Vagina (tissue), 2 donors: ENCODE measurements at places on chromosomes 6 and 20.

DNA sequence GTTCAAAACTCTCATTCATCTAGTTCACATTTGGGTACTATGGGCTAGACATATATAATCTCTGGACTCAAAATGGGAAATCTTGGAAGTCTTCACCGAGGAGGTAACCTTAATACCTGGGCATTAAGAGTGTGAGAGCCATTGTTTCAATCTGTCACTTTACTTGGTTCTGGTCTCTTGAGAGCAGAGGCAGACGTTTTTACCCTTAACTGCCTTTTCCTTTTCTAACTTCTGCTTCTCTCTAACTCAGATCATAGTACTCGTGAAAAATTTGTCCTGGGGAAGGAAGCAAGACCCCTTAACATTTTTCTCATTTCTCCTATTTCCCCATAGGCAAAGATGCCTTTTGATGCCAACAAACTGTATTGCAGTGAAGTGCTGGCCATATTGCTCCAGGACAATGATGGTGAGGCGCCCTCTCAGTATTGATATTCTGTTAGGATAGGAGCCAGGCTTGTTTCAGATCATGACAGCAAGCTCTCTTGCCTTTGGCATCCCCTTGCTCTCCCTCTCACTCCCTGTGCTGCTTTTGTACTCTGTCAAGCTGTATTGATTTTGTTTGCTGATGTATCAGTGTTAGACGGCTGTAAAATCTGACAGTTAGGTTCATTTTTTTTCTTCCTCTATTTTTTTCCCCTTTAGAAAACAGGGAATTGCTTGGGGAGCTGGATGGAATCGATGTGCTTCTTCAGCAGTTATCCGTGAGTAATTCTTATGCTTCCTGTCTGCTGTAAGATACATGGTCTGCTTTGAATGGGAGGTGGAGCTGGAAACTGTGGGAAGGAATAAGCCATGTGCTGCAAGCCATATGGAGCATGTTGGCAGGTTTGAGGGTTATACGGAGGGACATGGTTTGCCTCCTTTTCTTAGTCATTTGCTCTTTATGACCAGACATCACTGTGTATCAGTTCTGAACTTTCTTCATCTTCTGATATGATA lies 83.5 kb downstream of the CTNNBL1 start:
- H3K36me3 ChIP-seq = peaks cover 5% of the 10 kb centered on the region
- no peak overlapping the region for H3K4me3 ChIP-seq

GRCh38 chr6:112522587-112522986 lies 175.5 kb downstream of the RFPL4B start:
- no peak overlapping the region for H3K4me3 ChIP-seq
- H3K27me3 ChIP-seq = no peaks in the 10 kb centered on the region
- H3K4me1 ChIP-seq = no peaks in the 10 kb centered on the region
- DNase-seq = no peak
- no peaks in the 10 kb centered on the region for H3K36me3 ChIP-seq

DNA sequence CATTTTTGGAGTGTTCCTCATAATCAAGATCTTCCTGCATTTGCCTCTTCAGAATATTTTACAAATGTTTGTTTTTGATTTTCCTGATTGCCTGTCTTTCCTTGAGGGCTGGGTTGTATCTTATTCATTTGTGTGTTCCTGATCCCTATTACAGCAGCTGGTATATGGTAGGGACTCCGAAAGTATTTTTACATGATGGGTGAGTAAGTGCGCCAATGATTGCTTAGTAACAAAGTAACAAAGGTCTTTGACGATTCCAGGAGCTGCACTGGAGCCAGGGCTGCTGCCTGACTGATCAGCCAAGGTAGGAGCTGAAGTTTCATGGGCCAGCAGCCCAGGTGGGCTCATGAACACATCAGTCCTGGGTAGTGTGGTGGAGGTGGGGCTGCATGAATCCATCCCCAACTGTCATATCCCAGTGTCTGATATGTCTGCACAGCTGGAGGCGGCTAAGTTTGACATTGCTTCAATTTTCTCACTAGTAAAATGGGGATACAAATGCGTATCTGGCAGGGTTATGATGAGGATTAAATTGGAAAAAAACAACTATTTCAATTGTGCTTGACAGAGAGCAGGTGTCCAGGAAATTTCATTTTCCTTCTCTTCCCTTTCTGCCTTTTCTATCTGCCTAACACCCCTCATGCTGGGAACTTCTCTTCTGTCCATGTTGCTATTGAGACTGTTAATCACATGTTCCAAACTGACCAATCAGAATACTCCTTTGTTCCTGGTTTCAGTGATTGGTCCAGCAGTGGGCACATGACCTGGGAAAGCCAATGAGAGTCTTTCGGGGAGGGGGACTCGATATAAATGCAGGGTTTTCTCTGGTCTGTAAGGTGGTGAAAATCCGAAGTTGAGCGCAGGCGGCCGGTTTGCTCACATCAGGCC lies 90.7 kb downstream of the CDH26 start:
- no peak for DNase-seq
- H3K4me1 ChIP-seq = no peaks in the 10 kb centered on the region
- no peaks in the 10 kb centered on the region for H3K36me3 ChIP-seq
- H3K27me3 ChIP-seq = no peaks in the 10 kb centered on the region

- H3K27me3 ChIP-seq = no peaks in the 10 kb centered on the region
- peaks cover 8% of the 10 kb centered on the region for H3K4me1 ChIP-seq
- no peaks in the 10 kb centered on the region for H3K36me3 ChIP-seq
Measured at GRCh38 chr6:5150551-5151075, 65.5 kb downstream of the PPP1R3G start.

- H3K27me3 ChIP-seq = no peaks in the 10 kb centered on the region
- no peak overlapping the region for H3K27ac ChIP-seq
- no peaks in the 10 kb centered on the region for H3K36me3 ChIP-seq
- no peak overlapping the region for H3K4me3 ChIP-seq
- DNase-seq = no peak
Measured at GRCh38 chr6:166772518-166772917, 145.5 kb upstream of the RPS6KA2 start.

DNA sequence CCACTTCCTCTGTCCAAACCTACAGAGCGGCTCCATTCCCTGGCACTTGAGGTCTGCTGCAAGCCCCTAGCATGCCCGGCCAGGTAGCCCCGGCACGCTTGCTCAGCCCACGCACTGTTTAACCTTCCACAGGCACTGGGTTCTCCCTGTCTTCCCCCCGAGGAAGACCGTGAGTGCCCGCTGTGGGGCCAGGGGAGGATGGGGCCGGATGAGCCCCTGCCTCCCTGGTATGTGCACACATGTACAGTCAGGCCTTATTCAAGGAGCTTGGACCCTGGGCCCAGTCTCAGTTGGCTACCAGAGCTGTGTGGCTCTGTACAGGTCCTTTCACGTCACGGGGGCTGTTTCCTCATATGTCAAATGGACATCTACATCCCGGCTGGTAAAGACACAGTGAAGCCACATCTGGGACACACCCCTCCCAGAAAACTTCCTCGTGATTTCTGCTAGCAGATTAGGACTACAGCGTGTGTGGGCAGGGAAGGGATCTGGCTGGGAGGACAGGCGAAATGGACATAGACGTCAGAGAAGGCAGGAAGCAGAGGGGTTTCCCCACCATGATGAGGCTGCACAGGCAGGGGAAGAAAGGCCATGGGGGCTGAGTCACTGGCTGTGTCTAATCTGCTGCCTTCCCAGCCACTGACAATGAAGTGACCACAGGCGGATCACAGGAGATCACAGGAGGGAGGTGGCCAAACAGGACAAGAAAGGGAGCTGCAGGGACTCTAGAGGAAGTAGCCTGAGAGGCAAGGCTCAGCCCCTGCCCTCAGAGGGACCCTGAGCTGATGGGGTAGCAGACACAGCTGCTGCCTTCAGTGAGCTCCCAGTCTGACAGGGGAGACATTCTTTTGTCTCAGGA lies 62.9 kb downstream of the MRPL14 start:
- H3K27me3 ChIP-seq = no peaks in the 10 kb centered on the region
- no peaks in the 10 kb centered on the region for H3K36me3 ChIP-seq
- peak overlapping the region; percentile 42 for H3K27ac ChIP-seq
- peak; percentile 96 for DNase-seq
- H3K4me3 ChIP-seq = no peak overlapping the region

- no peaks in the 10 kb centered on the region for H3K36me3 ChIP-seq
- no peak for DNase-seq
Measured at GRCh38 chr20:13430346-13431002, 208.3 kb downstream of the TASP1 start.

DNA sequence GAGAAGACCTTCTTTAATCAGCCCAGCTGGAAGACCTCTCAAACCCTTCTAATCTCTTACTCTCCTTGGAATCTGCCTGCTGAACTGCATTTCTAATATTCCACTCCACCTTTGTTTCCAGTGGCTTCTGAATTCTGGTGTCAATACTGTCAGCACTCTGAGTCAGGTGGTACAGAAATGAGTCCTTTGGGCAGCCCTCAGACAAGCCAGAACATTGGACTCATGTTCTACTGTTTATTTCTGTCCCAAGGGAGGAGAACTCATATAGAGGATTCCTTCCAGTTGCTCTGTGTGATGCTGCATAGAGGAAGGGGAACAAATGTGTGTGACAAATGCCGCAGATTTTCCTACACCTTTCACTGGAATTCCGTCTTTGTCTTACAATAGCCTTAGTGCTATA lies 114.8 kb downstream of the PHF3 start:
- no peak overlapping the region for H3K4me3 ChIP-seq
- H3K27me3 ChIP-seq = no peaks in the 10 kb centered on the region
- H3K4me1 ChIP-seq = no peaks in the 10 kb centered on the region
- no peak overlapping the region for H3K27ac ChIP-seq
- H3K36me3 ChIP-seq = no peaks in the 10 kb centered on the region

DNA sequence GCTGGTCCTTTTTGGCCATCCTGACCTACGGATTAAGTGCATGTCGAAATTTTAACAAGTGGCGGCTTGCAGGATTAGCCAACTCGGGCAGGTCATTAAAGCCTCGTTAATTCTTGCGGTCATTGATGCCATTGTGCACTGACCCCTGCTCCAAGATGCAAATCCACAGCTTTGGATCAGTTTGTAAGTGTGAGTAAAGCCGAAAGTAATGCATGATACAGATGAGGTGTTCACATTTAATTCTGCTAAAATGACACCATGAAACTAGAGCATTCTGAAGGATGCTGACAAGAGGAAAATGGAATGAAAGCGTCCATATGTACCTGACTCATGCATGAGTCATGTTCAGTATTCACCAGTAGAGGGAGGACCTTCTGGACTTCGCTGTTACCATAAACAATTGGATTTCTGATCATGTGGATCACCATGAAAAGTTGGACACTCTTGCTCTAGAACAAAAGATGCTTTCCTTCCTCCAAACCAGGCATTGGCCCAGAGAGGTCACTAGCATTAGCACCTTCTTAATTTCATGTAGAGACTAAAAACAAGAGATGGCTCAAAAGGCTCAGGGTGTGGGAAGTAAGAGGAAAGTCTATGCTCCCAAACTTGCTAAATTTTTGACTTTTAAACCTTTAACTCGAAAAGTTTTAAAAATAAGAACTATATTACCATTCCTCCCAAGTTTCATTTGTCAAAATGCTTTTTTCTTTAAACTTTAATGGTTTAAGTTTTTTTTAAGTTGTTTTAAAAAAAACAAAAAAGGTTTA lies 48.0 kb downstream of the MUC22 start:
- H3K4me3 ChIP-seq = no peak overlapping the region
- peaks cover 23% of the 10 kb centered on the region for H3K4me1 ChIP-seq
- no peak for DNase-seq
- H3K27ac ChIP-seq = peak overlapping the region; percentile 56

DNA sequence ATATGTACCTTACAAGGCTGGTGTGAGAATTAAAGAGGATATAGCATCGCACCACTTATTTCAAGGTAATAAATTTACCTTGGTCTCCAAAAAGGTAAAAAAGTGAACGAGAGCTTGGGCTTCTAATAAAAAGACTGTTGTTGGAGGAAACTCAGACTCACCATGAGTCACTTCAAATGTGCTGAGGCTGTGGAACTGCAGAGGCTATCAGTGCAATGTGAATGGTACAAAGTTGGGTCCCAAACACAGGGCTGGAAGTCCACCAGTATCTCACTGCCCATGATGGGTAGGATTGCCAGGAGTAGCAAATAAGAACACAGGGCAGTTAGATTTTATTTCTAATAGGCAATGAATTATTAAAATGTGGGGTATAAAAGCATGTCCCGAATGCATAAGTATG lies 200.6 kb downstream of the MAFB start:
- no peak overlapping the region for H3K27ac ChIP-seq
- H3K4me3 ChIP-seq = no peak overlapping the region
- H3K27me3 ChIP-seq = no peaks in the 10 kb centered on the region
- DNase-seq = no peak

DNA sequence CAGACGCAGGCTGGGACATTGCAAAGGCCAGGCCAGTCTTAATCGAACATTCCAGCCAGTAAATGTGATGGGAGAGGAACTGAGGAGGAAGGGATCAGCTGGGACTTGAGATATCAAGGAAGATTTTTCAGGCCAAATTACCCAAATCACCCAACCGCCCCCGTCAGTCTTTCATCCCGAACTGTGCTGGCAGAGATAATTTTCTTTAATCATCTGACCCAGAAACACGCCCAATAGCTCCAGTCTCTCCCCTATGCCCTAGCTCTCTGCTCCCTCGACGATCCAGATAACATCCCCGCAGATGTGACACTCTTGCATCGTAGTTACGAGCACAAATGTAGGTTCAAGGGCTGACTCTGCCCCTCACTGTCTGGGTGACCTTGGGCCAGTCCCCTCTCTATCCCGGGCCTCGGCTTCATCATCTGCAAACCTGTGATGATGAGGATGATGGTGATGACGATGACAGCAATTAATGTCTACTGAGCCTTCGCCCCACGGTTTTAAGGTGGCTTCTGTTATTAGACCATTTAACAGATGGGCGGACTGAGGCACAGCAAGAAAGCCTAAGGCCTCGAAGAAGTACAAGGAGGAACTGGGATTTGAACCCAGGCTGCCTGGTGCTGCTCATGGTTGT lies 118.6 kb downstream of the PREX1 start:
- no peak for DNase-seq
- H3K27me3 ChIP-seq = no peaks in the 10 kb centered on the region

DNA sequence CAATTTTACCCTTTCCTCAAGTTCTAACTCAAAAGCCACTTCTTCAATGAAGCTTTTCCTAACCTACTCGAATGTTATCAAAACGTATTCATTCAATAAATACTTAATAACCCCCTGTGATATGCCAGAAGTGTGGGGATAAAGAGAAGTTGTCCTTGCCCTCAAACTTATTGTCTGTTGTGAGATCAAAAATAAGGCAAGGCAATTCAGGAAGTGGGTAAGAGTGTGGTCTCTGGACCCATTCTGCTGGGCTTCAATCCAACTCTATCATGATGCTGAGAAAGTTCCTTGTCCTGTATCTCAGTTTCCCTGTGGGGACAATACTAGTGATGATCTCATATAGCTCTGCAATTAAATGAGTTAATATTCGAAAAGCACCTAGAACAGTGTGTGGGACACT lies 92.8 kb downstream of the PRDM1 start:
- H3K36me3 ChIP-seq = no peaks in the 10 kb centered on the region
- H3K27me3 ChIP-seq = no peaks in the 10 kb centered on the region
- no peaks in the 10 kb centered on the region for H3K4me1 ChIP-seq
